ENCODE measurements at places on chromosomes 3 and 15.

DNA sequence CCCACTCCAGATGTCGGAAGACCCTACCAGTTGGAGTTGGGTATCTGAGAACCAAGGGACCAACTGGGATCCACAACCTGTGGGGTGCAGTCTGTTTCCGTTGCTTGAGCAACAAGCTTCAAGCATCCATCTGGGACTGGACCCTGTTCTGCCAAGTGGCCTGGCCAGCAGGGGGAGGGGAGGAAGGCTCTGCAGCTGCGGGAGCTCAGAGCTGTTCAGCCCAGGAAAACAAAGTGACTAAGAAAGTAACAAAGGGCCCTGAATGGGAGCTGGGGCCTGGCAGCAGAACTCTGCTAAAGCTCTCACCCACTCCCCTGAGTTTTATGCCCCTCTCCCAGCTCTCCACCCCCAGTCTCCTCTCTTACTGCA, 2.7 kb downstream of the TYRO3 start:
- DNase-seq = no peak

DNA sequence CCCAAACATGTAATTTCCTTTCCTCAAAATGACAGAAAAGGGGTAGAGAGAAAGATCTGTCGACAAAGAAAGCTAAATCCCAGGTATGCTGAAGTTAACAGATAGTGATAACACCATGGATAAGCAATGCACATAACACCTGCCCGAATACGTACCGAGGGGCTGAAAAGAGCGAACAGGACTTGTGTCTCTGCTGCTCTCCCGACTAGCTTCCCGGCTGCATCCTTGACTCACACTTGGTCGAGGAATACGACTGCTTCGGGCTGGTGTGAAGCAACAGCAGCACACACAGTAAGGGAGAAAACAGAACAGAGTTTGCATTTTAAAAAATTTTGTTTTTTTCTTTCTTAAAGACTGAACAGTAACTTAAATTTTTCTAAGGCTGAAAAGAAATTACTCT, 136.4 kb downstream of the CLASP2 start:
- no peak for DNase-seq

DNA sequence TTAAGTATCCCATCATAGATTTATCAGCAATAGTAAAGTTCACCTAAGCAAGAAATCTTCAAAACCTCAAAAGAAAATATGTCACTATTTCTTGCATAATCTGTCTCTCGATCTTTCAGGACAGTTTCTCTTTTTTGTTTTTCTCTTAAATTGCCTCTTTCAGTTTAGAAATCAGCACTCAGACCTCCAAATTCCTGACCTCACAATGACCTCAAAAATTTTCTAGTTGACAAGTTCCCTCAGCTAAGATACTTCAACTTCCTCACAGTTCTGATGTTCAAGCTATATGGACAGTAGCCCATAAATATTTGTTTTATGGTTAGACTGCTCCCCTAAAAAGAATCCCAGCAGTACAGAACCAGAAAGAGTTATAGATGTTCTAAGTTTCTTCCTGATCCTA, 24.1 kb downstream of the SLC24A5 start:
- no peak for DNase-seq

DNA sequence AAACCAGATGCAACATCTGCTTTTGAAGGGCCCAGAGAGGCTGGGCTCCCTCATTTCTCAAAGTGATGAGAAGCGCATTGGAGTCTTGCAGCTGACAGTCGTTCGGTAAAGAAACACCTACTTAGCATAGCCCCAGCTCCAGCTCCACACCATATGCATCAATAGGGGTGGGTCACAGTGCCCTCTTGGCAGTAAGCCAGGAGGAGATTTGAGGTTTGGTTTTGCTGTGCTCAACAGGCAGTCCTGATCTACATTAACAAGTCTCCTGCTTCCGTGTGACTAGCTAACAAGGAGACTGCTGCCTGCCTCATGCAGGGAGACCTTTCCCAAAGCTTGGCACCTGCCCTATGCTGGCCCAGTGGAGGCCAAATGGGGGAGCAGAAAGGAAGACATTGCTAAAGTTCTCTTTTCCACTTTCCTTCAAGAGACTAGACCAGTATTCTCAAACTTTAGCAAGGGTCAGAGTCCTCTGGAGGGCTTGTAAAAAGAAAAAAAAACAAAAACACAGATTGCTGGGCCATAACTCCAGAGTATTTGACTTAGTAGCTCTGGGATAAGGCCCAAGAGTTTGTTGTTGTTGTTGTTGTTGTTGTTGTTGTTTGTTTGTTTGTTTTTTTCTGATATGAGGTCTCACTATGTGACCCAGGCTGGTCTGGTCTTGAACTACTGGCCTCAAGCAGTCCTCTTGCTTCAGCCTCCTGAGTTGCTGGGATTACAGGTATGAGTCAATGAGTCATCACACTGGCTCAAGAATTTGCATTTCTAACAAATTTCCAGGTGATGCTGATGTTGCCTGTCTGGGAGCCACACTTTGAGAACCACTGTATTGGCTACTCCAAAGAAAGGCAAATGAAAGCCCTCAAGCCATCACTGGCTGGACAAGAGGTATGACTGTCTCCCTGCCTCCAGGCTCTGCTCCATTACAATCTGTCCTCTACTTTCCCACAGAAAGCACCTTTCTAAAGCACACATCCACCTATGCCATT, 294.9 kb downstream of the RORA start:
- DNase-seq = no peak

DNA sequence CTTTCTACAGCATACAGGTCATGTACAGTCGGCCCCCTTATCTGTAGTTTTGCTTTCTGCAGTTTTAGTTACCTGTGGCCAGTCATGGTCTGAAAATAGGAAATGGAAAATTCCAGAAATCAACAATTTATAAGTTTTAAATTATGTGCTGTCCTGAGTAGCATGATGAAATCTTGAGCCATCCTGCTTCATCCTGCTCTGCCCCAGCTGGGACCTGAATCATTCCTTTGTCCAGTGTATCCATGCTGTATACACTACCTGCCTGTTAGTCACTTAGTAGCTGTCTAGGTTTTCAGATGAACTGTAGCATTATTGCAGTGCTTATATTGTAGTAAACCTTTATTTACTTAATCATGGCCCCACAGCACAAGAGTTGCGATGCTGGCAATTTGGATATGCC, 44.8 kb downstream of the AP4E1 start:
- no peak for DNase-seq

- DNase-seq = no peak
Observed at GRCh38 chr3:634511-634910, 437.9 kb downstream of the CHL1 start.

DNA sequence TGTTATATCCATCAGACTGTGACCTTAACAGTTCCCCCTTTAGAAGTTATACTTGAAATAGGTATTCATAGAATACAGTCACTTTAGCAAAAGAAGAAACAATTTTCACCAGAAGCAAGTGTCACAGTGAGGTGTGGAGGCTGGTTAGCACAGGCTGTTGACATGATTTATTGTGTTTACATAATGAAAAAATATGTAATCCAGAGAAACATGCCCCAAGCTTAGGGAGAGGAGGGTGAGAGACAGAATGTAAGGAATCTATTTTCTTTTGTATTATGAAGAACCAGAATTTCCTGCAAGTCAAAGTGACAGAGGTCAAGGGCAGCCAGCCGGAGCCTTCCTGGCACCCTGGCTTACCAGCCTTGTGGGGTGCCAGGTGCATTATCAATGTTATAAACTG, 4.0 kb downstream of the IL12A start:
- no peak for DNase-seq

- DNase-seq = no peak
Observed at GRCh38 chr15:58409861-58410260, 21.9 kb upstream of the LIPC start.

DNA sequence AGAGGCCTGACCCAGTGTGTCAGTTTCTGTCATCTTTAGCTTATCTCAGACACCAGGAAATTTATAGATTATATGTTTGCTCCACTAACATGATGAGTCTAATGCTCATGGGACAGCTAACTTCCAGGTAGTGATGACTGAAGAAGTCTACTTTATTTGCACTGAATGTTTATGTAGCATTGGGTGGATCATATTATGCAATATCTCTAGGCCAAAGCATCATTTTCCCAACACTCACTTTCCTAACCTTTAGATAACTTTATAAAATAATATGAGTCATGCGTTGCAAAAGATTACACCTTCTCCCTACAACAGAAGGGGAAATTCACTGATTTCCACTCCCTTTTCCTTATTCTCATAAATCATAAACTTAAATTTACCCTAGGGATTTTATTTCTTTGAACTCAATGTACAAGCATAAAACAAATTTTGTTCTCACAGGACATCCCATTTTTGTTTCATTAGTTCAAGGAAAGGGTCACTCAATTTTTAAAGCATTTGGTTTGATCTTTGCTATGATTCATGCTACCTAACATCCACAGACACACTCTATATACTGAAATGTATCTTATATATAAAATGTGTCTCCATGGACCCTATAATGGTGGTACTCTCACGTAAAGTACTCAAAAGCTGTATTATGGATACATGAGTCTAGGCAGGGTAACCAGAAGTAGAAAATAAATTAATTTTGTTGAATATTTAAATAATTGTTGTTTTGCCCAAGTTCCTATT, 225.2 kb downstream of the WDR72 start:
- no peak for DNase-seq

DNA sequence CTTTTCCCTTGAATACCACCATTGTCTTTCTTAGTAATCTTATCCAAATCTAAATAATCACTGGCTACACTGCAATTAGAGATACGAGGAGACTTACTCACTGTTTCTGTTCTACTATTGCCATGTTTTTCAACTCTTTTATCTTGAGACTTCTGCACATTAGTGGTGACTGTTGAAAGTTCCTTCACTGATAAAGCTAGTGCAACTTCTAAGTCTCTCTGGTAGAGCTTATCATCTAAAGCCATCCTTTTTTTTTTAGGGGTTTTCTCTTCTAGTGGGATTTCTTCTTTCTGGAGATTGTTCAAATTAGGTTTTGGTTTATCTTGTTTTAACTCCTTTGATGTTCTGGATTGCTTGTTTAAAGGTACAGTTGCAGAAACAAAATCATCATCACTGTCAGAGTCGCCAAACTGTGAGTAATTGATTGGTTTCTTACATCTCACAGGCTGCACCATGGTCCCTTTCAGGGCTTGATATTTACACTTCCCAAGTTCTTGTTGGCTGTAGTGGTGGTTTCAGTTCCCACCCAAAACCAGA, 37.7 kb downstream of the NCK1 start:
- no peak for DNase-seq

DNA sequence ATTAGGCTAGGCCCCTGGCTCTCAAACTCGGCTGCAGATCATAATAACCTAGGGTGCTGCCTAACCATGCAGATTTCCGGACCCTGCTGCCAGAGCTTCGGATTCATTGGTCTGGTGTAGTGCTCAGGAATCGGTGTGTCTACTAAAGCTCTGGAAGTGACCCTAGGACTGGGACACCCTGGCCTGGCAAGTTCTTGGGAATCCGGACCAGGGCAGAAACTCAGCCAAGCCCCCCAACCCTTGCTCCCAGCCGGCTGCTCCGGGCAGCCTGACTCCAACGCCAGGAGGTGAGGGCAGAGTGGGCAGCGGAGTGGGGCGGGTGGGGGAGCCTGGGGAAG, 23.0 kb downstream of the IGDCC3 start:
- DNase-seq = no peak

GRCh38 chr3:95521396-95521795, 1293.0 kb upstream of the EPHA6 start:
- no peak for DNase-seq

GRCh38 chr15:34014556-34014955, 24.4 kb downstream of the AVEN start:
- DNase-seq = no peak

DNA sequence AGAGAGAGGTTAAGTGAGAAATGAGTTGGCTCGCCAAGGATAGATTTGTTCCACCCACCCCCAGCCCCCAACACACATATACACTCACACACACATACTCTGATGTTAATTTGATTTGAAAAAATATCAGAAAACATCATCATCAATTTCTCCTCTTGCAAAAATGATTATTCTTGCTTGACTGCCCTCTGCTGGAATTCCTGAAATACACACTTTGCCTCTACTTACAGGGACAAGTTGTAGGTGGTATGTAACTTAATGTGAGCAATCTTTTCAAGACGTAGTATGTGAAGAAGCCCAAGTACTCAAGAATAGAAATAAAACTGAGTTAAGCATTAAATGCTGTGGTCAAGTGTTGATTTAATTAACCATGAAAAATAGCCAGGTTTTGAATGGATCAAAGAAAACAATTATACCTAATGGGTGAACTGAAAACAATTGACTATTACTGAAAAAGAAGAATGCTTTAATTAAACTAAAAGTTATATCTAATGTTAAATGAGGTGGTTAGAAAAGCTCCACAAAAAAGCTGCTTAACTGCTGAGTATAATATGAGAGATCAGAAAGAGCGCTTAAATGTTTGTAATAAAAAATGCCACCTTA, 46.6 kb upstream of the MDFIC2 start:
- DNase-seq = no peak

DNA sequence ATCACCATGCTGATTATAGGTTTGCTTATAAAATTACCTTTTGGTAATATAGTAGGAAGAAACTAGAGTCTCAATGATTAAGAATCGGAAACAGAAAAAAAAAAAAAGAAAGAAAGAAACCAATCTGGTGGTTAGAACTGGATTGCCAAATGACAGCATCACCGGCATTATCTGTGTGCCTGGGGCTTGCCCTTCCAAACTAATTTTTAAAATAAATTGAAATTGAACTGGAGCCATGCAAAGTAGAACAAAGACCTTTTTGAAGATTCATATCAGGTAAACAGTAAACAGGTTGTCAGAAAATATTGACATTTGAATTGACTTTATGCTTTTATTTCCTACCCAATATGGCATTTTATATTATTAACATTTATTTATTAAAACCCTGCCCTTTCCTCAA, 11.2 kb upstream of the CPB1 start:
- no peak for DNase-seq

GRCh38 chr15:58161436-58161930, 23.3 kb downstream of the AQP9 start:
- DNase-seq = no peak

DNA sequence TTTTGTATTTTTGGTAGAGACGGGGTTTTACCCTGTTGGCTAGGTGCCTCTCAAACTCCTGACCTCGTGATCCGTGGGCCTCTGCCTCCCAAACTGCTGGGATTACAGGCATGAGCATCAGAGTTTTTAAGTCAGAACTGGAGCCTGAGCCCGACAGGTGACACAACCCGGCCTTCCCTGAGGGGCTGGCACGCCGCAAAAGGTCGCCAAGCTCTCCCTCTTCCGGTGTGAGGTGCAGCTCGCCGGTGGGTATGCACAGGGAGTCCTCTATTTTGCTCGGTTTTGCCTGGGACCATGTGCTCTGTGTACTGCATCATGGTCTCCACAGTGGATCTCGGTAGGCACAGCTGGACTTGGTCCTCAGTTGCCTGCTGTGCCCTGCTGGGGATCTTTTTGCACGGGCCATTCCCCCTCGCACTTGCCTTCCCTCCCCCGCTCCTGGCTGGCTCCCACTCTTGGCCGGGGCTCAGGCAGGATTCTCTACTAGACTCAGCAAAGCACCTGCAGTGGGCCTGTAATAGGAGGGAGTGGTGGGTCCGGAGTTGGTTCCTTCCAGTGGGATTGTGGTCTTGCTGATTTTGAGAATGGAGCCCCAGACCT, 101.2 kb upstream of the KLF13 start:
- no peak for DNase-seq

GRCh38 chr3:55483196-55484095, 3.7 kb downstream of the WNT5A start:
- DNase-seq = no peak

GRCh38 chr3:150345021-150345538, 63.0 kb upstream of the TSC22D2 start:
- no peak for DNase-seq

GRCh38 chr15:63299943-63300575, 22.7 kb downstream of the APH1B start:
- no peak for DNase-seq

All from activated naive CD8-positive, alpha-beta T cell treated with anti-CD3 and anti-CD28 coated beads for 36 hours (primary cell).